ENCODE measurements at places on chromosomes 3 and 15.

- DNase-seq, result no peak
Observed at GRCh38 chr15:78207641-78208340, 26.6 kb downstream of the ACSBG1 start.

DNA sequence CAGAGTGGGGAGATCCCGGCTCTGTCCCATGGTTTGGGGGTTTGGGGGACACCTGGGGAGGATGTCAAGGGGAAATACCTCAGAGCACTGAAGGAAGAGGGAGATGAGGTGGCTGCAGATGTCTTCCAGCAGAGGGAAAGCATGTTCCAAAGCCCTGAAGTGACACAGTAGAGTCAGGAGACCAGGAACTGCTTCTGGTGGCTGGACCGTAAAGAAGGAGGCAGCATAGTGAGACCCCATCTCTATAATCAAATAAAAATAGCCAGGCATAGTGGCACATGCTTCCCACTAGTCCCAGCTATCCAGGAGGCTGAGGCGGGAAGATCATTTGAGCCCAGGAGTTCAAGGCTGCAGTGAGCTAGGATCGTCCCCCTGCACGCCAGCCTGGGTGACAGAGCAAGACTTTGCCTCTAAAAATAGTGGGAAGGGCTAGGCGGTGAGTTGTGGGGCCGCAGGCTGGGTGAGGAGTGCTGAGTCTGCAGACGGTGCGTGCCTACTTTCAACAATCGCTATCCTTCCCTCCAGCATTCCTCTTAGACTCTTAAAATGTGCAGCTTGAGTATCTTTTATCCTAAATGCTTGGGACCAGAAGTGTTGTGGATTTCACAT is 26.2 kb downstream of the HES1 start:
- DNase-seq, result no peak

DNA sequence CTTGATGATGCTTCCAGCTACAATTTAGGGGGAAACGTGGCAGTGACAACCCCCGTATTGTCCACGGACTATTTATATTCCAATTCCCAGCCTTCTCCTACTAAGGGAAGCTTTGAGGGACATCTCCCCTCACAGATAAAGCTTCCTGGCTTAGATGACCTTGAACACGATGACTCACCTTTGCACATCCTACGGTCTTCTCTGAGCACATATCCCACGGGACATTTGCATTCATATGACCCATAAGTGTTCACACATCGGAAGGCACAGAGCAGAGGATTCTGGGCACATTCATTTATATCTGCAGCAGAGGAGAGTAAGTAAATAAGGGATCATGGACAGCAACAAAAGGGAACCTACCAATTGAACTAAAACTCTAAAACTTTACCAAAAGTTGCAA is 101.5 kb downstream of the DUT start:
- DNase-seq, result no peak

- no peak for DNase-seq
Observed at GRCh38 chr3:187975561-187976364, 178.2 kb upstream of the LPP start.

All from endothelial cell (in vitro differentiated cells).